ENCODE measurements at places on chromosomes 3 and 15.

GRCh38 chr15:70704166-70704565, 59.2 kb downstream of the UACA start:
- peak; percentile 21 for DNase-seq

DNA sequence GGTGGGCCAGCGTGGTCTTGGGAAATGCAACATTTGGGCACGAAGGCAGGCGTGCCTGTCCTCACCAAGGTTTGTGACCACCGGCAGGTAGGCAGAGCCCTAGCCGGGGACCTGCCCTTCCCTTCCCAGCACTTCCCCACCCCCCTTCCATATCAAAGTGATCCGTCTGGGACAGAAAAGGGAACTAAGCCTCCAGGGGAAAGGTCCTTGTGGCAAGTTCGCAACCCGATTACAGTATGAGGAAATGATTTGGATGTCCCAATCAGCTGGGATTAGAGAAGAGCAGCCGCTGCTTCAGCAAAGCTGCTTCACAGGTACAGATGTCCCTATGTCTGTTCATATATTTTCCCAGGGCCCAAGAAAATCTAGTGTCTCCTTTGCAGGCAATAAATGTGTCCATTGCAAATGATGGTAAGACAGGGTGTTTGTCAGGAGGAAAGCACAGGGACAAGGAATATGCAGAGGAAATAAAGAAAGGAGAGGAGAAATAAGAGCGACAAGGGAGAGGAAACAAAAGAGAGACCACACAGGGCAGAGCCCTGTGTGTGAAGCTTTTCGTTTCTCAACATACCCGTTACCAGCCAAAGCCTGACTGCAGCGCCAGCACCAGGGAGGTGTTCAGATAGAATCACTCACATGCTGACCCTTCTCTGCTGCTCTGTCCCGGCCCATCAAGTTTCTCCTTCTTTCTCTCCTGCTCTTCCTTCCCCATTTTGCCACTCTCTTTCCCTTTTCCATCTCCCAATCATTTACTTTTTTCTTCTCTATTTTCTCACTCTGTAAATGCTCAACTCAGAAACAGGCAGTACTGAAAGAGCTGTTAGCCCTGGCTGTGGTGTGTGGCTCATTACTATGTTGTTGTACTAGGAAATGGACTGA, 17.4 kb upstream of the SECISBP2L start:
- no peak for DNase-seq

- no peak for DNase-seq
Observed at GRCh38 chr3:134536781-134537180, 50.9 kb downstream of the CEP63 start.

- DNase-seq: no peak
Observed at GRCh38 chr3:160720123-160720746, 35.8 kb upstream of the PPM1L start.

GRCh38 chr3:46551615-46552014, 14.5 kb downstream of the LRRC2 start:
- no peak for DNase-seq

DNA sequence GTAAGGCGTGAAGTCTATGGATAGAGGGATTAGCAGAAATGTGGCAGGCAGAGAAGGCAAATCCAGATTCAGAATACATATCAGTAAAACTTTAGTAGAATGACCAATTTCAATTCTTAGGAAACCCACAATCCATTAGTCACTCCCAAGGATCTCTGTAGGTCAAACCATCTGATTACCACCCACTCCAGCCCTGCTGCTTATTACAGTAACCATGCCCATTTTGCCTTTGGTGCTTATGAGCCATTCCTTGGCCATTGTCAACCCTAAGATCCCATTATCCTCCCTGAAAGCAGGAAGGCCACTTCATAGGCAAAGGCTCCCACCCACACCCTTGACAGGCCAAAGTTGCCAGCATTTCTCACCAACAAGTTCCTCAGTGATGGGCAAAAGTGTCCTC, 5.1 kb upstream of the KLHL40 start:
- DNase-seq: no peak

- DNase-seq: no peak
Observed at GRCh38 chr3:46935168-46935858, 41.2 kb downstream of the CCDC12 start.

- no peak for DNase-seq
Observed at GRCh38 chr3:14914779-14915117, 32.6 kb upstream of the NR2C2 start.

- no peak for DNase-seq
Observed at GRCh38 chr3:124928333-124929202, 6.0 kb downstream of the MUC13 start.

DNA sequence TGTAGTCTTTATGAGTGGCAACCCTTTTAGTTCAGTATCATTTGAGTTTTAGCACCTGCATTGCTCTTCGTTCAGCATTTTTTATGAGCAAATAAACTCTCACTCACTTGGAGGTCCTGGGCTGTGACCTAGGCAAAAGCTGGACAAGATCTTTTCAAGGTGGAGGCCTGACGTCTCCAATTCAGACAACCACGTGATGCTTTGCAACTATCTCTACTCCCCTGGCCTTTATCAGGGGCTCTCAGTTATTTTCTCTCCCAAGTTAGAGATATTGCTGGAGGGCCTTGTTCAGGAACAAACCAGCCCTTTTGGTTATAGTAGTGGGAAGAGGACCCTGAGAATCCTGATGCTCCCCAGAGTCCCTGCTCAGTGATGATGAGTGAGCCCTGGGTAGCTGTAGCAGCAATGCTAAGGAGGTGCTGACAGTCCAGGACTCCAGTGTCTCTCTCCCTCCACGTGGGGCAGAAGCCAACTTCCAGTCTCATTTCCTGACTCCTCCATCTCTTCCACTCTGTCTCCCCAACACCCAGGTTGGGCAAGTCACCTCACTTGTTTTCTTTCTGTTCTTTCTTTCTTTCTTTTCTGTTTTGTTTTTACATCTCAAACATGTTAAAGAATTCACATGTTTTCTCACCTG, 30.4 kb downstream of the HAPLN3 start:
- no peak for DNase-seq

DNA sequence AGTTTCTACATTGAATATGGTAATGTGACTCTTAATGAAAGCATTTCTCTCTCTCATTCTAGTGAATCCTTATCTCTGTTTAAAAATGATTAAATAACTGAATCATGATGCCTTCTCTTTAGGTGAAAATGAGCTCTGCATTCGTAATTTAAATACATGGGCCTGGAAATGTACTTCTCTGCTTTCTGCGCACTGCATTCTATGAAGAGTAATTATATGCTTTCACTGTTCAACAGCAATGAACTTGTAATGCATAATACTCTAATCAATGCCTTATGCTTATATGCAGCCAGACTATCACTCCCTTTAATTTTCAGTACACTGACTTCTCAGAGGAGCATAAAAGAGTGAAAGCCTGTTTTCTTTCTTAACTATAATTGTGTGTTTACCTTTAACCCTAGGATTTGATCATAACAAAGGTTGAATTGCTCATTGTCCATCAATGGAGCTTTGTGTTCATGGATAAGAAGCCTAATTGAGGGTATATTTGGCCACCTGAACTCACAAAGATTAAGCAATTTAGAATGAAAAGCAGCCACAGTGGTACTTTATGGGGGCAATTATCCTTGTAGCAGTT, 330.8 kb upstream of the PDZRN3 start:
- no peak for DNase-seq

- no peak for DNase-seq
Observed at GRCh38 chr3:53156368-53156834, 4.6 kb upstream of the PRKCD start.

All from NCI-H187 treated with DMSO at 0.1 percent for 48 hours (cell line).